DND-41 (cell line): ENCODE measurements at places on chromosomes 5 and 9.

DNA sequence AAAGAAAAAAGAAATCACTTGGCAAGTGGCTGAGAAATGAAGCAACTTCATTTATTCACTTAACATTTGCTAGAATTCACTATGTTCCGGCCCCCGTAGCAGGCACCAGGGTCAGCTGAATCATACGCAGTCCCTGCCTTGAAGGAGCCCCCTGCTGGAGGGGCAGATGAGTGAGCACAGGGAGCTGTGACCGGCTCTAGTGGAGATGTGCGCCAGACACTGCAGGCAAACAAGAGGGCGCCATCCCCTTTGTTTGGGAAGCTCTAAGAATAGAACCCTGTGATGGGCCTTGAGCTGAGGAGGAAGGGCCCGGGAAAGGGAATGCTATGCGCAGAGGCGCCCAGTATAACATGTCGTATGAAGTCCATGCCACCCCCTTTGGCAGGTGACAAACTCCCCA lies 20.2 kb upstream of the RPL26L1 start:
- peak; percentile 30 for DNase-seq

DNA sequence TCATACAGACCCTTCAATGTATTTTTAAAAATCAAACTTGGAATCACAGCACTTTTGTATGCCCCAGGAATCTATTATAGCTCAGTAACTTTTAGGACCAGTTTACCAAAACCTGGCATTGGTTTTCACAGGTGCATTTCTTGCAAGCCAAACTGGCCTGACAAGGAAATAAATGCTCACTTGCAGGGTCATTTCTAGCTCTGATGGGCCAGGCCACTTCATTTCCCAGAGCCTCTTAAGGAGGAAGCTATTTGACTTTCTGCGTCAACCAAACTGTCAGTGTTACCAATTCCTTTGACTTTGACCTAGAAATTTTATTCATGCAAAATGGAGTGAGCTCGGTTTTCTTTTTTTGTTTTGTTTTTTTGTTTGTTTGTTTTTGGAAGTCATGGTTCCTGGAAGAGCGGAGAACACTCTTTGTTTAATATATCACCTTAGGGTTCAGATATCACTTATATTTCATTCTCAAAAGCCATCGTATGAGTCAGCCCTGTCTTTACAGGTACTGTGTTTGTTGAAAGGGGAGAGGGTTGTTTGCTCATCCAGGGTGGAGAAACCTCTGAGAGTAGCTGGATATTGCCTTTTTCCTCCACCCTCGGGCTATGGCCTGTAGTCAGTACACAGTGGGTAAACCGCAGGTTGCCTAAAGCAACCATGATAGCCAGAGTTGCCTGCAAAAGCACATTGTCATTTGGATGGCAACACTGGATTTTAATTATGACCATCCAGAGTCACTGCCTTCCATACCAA lies 58.9 kb downstream of the GNA14 start:
- no peak for DNase-seq

- DNase-seq = no peak
These were observed 156.0 kb upstream of the CDKN2B start for GRCh38 chr9:22165144-22165543.

DNA sequence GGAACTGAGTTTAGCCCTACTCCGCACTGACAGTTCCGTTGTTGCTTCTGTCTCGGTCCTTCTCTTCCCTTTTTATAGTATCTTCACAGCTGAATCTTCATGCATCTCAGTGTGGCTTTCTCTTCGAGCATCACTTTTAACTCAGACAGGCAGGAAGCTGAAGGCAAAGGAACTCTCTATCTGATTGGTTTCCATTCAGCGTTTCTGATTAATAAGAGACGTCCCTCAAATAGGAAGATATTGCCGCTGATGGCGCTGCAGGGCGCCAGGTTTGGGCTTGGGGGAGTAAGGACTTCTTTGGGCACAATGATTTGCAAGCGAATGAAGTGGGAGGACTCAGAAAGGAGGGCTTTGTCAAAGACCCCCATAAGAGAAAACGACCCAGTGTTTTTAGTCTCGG lies at the start of gene CDH9:
Gene CDH9, minus strand, starts transcription at position 111 of the 400 bp plus-strand sequence. CDS start 50,253 bp downstream, outside the sequence.
- no peak for DNase-seq

- DNase-seq = no peak
These were observed 37.4 kb downstream of the SNX30 start for GRCh38 chr9:112787978-112788377.

- no peak for DNase-seq
These were observed 180.2 kb downstream of the RASEF start for GRCh38 chr9:82882748-82883147.

DNA sequence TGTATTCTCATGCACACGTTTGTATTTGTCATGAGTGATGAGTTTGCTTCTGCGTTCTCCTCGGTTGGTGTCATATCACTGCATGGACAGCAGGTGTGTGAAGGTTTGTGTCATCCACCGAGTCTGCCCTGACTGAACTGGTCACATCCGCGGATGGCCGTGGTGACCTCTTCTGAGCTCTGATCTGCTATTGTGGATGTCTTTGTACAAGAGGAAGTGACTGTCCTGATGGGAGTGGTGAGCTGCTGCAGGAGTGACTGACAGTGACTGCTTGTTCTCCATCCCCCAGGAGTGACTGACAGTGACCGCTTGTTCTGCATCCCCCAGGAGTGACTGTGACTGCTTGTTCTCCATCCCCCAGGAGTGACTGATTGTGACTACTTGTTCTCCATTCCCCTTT lies 69.9 kb downstream of the EHMT1 start:
- DNase-seq = no peak

GRCh38 chr9:127519301-127520166 lies 68.2 kb downstream of the LRSAM1 start:
- no peak for DNase-seq

DNA sequence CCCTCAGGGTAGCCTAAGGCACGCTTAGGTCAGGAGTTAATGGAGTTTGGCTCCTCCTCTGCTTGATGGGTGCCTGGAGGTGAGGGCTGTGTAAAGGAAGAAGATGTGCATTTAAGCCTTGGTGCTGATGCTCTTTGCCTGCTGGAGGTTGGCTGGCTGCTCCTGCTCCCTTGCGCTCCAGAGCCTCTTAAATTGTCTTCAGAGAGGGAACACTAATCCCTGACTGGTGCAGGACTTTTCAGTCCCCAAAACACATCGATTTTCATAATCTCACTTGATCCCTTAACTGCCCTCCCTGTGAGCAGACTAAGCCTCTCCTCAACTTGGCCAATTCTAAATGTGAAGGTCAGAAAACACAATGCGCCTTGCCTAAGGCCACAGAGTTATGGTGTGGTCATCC lies 16.2 kb upstream of the TCOF1 start:
- no peak for DNase-seq

DNA sequence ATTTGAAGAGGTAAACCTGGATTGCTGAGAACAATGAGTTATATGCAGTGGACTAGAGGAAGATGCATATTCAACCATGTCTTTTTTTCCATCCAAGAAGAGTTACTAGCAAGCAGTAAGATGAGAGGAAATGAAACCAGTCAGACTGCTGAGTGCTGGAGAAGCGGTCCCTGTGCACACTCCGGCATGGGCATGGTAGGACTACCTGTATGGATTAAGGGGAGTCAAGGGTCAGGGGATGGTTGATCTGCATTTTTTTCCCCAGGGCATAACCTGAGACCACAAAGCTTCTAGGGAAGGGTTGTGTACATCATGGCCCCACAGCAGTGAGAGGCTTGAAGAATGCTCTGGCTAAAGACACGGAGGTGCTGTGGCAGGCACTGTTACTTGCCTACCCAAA lies 76.6 kb upstream of the ZNF169 start:
- DNase-seq = no peak

- no peak for DNase-seq
These were observed 182.2 kb downstream of the MAPKAP1 start for GRCh38 chr9:125524583-125525355.

GRCh38 chr5:126947146-126948010 lies 83.0 kb downstream of the MARCHF3 start:
- no peak for DNase-seq

DNA sequence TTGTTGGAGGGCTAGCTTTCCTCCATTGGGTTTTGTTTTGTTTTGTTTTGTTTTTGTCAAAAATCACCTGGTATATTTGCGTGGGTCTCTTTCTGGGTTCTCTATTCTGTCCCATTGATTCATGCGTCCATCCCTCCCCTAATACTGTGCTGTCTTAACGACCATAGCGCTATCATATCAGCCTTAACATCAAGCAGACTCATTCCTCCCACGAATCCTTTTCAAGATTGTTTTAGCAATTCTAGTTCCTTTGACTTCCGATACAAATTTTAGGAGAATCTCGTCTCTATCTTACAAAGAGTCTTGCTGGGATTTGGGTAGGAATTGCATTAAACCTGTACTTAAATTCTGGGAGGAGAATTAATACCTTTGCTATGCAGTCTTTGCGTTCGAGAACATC lies 31.1 kb upstream of the RNF130 start:
- no peak for DNase-seq

- DNase-seq = peak; percentile 80
These were observed at the start of gene TCF7 for GRCh38 chr5:134113902-134114875. Gene TCF7, plus strand, starts transcription at chr5:134114681. Its CDS starts 226 bp downstream, at chr5:134114907.

DNA sequence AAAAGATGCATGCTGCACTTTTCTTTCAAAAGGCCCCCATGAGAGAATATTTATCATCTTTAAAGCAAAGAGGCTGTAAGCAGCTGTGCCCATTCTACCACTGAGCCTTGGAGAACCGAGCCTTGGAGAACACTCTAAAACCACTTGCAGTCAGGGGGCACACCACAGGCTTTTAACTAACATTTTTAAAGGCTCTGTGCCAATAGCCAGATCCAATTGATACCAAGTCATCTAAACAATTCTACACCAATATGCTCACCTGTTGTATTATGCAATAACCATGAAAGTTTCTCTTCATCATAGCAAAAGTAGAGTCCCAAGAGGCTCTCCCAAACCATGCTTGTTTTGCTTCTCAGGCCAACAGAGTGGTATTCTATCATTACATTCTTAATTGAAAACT lies 1090.5 kb upstream of the SEMA6A start:
- DNase-seq = no peak

- no peak for DNase-seq
These were observed 8.1 kb upstream of the OMD start for GRCh38 chr9:92432350-92432749.

DNA sequence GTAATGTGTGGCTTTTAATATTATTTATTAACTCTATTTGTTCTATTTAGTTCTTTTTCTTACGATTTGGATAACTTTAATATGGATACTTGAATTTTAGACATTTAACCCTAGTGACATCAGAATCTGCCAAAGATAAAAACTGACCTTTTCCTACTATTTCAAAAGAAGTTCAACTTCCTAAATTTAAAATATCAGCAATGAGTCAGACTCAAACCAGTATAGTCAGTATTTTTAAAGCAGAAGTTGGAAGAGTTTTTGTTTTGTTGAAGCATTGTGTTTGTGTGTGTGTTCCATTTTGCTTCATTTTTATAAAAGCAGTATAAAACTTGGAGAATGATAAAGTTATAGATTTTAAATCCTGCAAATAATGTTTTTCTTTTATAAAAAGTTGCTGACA lies 251.8 kb upstream of the RASA1 start:
- DNase-seq = no peak

DNA sequence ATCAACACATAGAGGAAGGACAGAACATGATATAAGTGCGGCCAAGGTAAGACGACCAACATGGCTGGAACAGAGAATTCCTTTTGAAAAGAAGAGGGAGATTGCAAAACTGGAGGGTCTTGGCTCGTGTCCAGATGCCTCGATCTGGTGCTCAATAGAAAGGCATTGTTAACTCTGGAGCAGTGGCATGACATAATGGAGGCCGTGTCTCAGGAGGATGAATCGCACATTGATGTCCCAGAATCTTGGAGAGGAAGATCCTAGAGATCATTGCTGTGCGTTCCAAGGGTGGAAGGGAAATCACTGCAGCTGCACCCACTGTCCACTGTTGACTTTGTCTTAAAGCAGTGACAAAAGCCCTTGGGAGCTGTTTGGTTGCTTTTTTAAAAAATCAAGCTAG lies 30.9 kb downstream of the GRAMD2B start:
- DNase-seq = no peak

GRCh38 chr9:116493183-116493860 lies 193.8 kb upstream of the TRIM32 start:
- no peak for DNase-seq

- DNase-seq = no peak
These were observed 188.7 kb downstream of the GADD45G start for GRCh38 chr9:89793551-89793950.

- no peak for DNase-seq
These were observed 1.4 kb downstream of the PCDHGC5 start for GRCh38 chr5:141490271-141490670.

DNA sequence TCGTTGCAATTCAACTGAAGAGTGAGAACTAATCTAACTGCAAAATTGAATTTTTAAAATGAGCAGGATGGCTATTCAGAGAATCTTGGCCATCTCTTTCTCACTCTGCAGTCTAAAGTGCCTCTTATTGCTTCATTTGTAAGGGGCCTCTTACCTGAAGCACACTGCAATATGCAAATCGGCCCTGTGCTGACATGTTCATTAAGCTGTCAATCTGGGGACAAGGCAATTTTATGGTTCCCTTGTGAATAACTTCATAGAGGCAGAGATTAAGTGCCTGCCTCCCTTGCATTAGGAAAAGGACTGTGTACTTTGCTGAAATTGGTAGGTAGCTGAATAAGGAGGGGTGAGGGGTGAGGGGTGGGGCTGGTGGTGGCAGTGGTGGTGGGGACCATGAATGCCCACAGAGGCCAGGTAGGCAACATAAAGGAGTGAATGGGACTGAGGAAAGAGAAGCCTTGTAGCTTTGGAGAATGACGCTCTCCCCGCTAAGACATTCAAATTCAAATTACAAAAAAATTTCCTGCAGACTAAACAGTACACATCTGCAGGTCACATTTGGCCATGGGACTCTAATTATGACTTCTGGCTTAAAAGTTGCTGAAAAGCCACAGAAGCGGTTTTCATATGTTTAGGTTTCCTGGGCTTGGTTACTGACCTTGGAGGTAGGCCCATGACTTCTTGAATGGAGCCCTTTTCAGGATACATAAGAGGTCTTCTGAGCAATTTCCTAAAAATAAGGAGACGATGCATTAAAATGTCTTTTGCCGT lies 25.0 kb downstream of the TNFSF8 start:
- no peak for DNase-seq

DNA sequence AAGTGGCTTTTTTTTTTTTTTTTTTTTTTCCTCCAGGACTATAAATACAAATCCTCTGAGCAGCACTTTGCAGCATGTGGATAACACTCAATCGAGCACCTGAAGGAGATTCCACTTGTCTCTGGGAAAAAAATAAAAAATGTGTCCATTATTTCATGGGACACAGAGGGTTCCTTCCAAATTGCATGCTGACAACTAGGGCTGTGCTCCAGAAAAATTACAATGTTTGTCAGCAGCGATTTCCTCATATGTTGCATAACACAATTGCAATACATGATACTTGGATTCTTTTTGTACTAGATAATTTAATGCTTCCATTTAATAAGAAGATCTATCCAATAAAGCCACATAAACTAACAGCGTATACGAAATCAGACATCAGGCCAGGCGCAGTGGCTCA lies 84.4 kb downstream of the CDH18 start:
- no peak for DNase-seq

GRCh38 chr9:136604823-136605525 lies 57.7 kb upstream of the EGFL7 start:
- DNase-seq = no peak

GRCh38 chr5:87452837-87453236 lies 40.1 kb upstream of the CCNH start:
- no peak for DNase-seq
